ENCODE measurements at places on chromosomes 5 and 9.

- DNase-seq = no peak
These were observed 70.2 kb upstream of the PHF24 start for GRCh38 chr9:34887841-34888240.

DNA sequence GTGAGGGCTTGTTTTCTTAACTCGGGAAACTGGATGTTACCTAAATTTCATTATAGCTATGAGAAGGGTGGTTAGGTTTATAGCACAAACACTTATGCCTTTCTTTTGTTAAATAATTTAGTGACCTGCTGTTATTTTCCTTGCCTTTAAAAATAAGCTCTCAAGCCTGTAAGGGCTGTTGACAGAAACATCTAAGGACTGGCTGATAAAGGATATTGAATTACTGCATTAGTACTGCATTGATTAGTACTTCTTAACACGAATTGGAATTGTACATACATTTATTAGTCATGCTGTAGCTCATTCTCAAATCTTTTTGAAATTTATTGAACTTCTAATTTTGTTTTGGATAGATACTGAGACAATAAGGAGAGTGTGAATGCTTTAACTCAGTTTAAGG is 85.1 kb upstream of the DHFR start:
- DNase-seq = no peak

DNA sequence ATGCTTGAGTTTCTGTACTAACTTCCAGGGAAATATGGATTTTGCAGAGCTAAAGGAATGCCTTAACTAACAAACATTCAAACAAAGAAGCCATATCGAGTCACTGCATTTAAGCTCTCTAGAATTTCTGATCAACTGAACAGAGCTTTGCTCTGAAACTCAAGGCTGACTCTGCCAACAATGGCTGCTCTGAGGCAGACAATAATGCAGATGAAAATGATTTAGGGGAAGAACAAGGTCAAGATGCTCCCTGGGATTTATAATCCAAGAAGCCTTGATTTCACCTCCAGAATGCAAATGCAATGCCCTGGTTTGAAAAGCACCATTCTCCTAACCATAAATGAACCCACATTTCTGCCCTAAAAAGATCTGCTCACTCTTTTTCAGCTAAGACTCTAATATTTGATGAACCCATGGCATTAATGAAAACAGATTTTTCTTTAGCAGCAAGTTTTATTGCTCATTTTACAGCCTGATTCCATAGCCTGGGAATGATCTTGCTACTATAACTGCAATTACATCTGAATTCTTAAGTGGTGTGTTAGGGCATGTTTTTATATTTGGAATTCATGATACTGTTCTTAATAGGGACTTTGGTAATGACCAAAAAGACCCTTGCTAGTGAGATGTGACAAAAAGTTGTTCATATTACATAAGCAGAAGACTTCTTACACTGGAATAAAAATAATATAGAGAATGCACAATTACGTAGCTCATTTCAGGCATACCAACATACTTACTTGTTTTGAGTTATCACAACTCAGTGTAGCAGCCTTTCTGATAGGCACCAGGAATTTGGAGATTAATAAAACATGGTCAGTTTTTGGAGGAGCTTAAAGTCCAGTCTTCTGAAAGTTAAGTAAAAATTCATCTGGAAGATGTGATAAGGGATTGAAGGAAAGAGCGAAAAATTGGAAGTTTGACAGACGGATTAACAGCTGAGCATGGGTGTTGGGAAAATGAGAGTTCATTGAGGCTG is 169.4 kb downstream of the TRPM3 start:
- no peak for DNase-seq

- no peak for DNase-seq
These were observed 220.8 kb downstream of the PLK2 start for GRCh38 chr5:58239045-58239444.

DNA sequence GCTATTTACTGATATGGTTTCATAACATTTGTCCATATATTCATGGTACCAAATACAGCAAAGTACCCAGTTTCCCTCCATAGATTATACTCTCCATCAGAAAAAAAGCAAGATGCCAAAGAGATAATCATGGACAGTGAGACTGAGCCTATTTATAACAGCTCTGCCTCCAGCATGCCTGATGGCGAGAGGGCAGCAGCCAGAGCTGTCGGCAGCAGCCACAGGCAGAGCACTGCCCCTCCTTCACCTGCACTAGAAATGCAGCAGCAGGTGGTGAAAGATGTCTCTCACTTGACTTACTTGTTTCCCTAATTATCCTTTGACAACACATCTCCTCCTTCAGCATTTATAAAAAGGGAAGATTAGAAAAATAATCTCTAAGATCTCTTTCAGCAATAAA is 32.4 kb downstream of the CTNNAL1 start:
- no peak for DNase-seq

GRCh38 chr9:36337002-36337401 is 63.1 kb downstream of the RNF38 start:
- DNase-seq = no peak

GRCh38 chr5:144634138-144634537 is 463.5 kb downstream of the KCTD16 start:
- no peak for DNase-seq

GRCh38 chr5:67659288-67659687 is 462.7 kb upstream of the CD180 start:
- no peak for DNase-seq

DNA sequence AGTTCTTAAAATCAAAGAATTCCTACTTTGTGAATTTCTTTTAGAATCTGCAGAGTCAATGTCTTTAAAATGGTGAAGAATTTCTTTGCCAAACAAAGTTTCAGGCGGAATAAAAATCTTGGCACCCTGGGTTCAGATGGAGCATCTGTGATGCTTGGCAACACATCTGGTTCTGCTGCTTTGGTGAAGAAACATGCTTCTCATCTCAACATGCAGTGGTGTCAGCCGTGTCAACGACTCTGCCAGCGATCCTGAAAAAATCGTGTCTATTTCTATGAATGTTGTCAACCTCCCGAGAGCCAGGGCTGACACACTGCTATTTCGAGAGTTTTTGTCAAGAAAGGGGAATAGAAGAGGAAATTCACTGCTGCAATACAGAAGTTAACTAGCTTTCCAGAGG is 151.5 kb downstream of the SLF1 start:
- no peak for DNase-seq

- no peak for DNase-seq
These were observed 326.5 kb downstream of the SH3GL2 start for GRCh38 chr9:17905366-17905765.

DNA sequence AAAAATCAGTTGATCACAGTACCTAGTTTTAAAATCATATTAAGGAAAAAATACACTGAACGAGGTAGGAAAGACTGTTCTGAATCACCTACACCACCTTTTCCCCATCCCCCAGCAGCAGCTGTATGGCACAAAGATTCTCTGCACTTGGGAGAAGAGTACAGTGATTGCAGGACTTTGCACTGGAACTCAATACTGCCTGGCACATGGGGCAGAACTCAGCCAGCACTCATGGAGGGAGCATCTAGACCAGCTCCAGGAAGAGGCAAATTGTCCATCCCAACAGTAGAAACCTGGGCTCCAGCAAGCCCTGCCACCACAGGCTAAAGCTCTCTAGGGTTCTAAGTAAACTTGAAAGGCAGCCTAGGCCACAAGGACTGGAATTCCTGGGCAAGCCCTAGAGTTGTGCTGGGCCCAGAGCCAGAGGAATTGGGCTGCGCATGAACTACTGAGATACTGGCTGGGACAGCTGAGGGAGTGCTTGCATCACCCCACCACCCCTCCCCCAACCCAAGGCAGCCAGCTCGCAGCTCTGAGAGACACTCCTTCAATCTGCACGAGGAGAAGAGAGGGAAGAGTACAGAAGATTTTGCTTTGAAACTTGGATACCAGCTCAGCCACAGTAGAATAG is 654.4 kb upstream of the CDH6 start:
- no peak for DNase-seq

Data from ovary (tissue), 10 donors.